ENCODE measurements at places on chromosomes 7 and 10.

GRCh38 chr10:111273235-111273634 lies 196.4 kb downstream of the ADRA2A start:
- DNase-seq, result no peak

DNA sequence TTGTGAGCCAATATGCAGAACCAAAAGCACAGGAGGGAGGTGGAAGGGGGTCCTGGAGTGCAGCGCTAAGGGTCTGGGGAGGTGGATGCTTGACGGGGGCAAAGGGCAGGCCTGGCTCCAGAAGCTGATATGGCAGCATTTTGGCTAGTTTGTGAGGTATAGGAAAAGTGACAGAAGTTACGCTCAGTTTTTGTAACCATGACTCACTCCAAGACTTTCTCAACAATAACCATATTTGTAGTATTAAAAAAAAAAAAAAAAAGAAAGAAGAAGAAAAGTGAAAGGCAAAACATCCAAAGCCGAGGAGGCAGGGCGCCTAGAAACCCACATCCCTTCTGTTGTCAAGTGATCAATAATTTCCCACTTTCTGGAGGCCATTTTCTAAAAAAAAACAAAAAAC lies 92.3 kb downstream of the RNF216 start:
- DNase-seq, result peak; percentile 62

GRCh38 chr7:132443761-132444520 lies 132.3 kb downstream of the PLXNA4 start:
- DNase-seq, result no peak

DNA sequence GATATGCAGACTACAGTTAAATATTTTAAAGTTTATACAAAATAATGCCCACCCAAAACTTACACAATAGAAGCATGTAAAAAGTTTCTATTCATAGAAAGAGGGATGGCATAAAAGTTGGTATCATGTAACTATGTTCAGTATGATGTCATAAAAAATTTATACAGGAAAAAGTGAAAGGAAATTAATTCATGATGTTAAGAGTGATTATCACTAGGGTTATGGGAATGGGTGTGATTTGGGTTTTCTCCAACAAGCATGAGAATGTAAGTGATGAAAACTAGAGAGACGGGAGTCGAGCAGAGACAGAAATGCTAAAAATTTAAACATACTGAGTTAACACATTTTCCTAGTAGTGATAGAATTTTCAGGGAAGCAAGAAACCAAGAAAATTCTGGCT lies 52.7 kb downstream of the GDI2 start:
- peak; percentile 26 for DNase-seq

DNA sequence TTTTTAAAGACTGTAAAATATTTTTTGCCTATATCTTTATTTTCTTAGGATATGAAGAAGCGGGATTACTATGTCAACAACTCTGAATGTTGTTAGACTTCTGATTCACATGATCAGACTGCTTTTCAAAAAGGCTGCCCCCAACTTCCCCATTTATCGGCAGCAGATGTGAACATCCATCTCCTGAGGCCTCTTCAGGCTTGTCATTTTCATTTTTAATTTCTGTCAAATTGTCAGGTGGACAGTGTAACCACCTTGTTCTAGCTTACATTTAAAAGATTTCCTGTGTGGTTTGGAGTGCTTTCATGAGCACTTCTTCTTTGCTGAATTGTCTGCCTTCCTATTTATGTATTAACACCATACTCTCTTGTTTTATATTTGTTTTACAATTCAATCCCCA lies 78.8 kb upstream of the GSDME start:
- no peak for DNase-seq

- DNase-seq, result peak; percentile 82
Measured at GRCh38 chr10:26555719-26556368, 117.7 kb downstream of the APBB1IP start.

DNA sequence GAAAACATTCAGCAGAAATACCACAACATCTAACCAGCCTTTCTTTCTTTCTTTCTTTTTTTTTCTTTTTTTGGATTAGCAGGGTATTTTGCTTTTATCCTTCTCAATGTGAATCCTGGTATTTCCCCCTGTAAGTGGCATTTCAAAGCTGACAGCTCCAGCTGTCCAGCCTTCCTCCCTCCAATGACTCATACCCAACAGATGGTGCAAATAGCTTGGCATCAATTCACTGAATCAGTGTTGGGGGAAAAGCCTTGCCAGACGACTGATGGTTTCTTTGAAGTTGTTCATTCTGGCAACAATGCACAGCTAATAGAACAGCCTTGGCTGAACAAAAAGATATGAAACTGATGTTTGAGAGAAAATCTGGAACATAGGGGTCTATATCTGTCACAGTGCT lies 316.8 kb upstream of the STEAP1 start:
- DNase-seq, result peak; percentile 0

DNA sequence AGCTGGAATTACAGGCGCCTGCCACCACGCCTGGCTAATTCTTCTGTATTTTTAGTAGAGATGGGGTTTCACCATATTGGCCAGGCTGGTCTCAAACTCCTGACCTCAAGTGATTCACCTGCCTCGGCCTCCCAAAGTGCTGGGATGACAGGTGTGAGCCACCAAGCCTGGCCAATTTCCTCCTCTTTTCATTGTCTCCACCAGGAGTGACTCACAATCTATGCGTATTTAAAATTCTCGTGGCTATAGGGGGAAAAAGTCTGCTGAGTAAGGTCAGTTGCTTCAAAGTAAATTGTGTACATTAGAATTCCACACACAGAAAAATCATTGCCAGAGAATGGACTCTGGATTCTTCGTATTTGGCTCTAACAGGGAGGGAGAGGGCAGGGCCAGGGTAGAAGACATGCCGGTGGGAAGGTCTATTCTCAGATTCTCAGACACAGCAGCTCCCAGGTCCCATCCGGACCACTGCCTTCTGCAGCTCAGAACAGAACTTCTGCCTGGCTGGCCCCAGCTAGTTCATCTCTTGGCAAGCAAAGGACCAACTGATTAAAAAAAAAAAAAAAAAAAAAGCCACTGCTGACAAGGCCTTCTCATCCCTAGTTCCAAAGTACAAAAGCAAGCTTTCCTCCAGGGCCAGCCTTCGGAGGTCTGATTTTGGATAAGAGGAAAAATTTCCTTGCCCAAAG lies 22.2 kb downstream of the PSPH start:
- DNase-seq, result no peak

DNA sequence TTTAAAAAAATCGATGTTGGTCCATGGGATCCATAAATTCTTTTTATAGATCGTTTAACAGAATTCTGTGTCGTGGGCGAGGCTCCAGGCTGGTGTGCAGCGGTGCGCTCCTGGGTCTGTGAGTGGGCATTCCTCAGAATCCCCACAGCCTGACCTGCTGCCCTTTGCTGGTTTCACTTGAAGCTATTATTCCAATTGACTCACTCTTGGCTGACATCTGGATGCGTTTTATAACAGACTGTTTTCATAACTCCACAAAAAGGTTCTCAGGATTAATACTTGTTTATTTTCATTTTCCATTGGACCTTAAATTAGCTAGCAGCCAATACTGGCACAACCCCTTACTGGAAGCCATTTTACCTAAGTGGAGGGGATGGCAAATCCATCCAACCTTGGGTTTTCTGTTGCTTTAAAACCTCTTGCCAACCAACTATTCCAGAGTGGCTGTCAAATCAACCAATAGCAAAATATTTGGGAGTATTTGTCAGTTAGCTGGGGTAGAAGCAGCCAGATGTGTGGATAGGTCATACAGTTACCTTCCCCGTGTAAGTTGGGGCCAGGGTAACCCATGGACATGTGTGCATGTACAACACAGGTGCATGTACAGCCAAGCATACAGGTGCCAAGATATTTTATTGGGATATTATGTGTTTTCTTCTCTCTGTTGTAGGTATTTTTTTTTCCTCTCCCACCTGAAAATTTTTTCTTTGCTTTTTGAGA lies 160.7 kb upstream of the ZNF32 start:
- DNase-seq, result peak; percentile 92

GRCh38 chr7:126472825-126473224 lies 779.9 kb downstream of the GRM8 start:
- no peak for DNase-seq

- DNase-seq, result no peak
Measured at GRCh38 chr7:152660021-152660420, 15.9 kb downstream of the XRCC2 start.

GRCh38 chr7:35555934-35556333 lies 139.0 kb downstream of the HERPUD2 start:
- peak; percentile 27 for DNase-seq

DNA sequence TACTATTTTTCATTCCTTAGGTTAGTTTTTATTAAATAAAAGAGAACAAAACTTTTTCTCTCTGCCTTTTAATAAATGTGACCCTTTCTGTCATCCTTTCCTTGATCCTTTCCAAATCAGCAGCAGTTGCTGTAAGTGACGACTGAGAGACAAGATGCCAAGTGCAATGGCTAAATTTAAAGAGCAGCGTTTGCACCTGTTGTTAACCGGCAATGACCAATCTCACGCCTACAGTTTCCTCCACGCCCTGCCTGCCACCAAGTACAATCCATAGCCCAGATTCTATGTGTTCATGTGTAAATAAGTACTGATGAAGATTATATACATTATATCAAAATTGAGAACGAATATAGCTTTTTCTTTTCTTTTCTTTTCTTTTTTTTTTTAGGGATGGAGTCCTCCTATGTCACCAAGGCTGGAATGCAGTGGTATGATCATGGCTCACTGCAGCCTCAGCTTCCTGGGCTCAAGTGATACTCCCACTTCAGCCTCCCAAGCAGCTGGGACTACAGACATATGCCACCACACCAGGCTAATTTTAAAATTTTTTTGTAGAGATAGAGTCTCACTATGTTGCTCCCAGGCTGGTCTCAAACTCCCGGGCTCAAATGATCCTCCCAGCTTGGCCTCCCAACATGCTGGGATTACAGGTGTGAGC lies 6.5 kb upstream of the MCU start:
- no peak for DNase-seq

- DNase-seq, result no peak
Measured at GRCh38 chr7:100019908-100020307, 4.5 kb downstream of the ZKSCAN1 start.

- DNase-seq, result no peak
Measured at GRCh38 chr10:47346581-47347302, 1.4 kb upstream of the RBP3 start.

GRCh38 chr7:115009139-115009538 lies 87.2 kb downstream of the MDFIC start:
- DNase-seq, result no peak

DNA sequence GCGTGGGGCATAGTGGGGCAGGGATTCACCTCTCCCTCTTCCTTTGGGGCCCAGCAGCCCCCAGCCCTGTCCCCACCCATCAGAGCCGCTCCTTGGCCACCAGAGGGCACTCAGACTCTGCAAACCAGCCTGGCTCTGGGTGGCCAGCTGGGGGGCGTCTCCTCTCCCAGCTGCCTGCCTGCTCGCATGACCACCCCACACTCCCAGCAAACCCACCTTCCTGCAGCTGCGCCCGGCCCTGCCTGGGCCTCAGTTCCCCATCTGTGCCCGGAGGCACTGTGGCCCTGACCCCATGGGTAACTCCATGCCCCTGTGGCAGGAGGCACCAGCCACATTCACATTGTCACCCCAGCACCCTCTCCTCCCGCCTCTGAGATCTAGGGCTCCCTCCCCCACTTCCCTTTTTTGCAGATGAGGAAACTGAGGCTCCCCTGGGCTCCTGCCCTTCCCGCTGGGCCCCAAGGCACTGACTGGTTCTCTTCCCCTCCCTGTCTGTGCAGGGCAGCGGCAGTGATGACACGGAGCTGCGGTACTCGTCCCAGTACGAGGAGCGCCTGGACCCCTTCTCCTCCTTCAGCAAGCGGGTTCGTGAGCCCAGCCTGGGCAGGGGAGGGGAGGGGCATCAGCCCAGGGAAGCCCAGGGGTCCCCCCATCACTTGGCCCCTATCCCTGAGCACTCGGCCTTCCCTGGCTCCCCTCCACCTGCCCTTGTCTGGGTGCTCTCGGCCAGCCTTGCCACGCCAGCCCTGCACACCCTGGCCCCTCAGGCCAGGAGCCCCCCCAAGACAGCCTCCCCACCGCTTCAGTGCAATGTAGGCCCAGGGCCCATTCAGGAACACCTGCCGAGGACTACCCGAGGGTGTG lies 6.9 kb upstream of the SH2B2 start:
- DNase-seq, result peak; percentile 55

GRCh38 chr10:117801691-117802090 lies 245.1 kb downstream of the RAB11FIP2 start:
- no peak for DNase-seq

- DNase-seq, result no peak
Measured at GRCh38 chr7:150942001-150942590, 36.0 kb downstream of the KCNH2 start.

DNA sequence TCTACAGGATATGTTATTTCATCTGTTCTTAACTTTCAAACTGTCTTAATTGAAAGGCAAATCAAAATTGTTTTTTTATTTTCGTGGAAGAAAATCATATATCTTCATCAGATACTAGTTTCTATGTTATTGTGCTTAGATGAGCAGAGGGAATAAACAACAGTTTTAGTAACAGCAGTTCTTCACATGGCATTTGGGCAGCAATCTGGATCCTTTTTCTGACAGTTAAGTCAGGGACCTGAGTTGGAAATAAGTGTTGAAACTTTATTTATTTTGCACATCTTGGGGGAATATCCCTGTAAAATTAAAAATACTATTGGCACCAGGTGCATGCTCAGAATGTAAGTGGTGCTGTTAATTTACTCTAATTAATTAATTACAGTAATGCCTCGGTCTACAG lies 296.3 kb downstream of the GPAM start:
- DNase-seq, result no peak

DNA sequence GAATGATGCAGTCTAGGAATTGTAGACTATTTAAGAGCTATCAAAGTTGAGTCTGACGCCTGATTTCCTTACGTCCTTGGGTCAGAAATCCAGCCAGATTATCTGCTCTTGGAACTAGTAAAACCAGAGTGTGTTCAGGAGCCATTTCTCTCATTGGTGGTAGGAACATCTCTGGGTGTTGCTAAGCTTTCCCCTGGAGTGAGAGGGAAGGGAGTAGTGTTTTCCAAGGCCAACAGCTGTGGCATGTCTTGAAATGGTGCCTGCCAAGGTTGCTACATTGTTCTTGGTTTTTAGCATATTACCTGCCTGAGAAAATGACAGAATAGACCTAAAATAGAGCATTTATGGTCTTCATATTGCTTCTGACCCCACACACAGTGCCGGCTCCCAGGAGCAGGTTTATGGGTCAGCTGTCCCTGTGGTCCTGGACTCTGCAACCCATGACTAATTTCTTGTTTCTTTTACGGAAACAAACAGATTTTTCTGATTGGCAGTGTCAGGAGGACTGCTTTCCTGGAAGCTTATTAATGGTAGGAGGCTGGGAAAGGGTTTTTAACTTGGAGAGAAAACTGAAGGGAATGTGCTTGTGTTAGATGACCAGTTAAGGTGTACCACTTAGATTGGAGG lies 17.5 kb downstream of the GBF1 start:
- DNase-seq, result peak; percentile 34

- no peak for DNase-seq
Measured at GRCh38 chr10:33189363-33189762, 145.1 kb downstream of the NRP1 start.

GRCh38 chr10:13788711-13789447 lies 202.1 kb downstream of the PRPF18 start:
- DNase-seq, result peak; percentile 75

GRCh38 chr7:2829040-2829439 lies 15.1 kb downstream of the GNA12 start:
- no peak for DNase-seq

Data from cardiac fibroblast (primary cell).